Stimulated activated CD4-positive, alpha-beta T cell treated with anti-CD3 and anti-CD28 coated beads, TNF-alpha, amount 100 ng/mL, for 24 hours (primary cell): ENCODE measurements at places on chromosomes 7 and 10.

- no peak for DNase-seq
Measured at GRCh38 chr10:60703266-60704041, 74.8 kb upstream of the CDK1 start.

- DNase-seq: no peak
Measured at GRCh38 chr7:16999541-17000267, 117.9 kb upstream of the AGR3 start.

GRCh38 chr7:16954321-16954720, 72.5 kb upstream of the AGR3 start:
- DNase-seq: no peak

- no peak for DNase-seq
Measured at GRCh38 chr7:13035233-13035632, 347.8 kb downstream of the ARL4A start.

GRCh38 chr10:132162021-132162531, 24.7 kb upstream of the DPYSL4 start:
- no peak for DNase-seq

DNA sequence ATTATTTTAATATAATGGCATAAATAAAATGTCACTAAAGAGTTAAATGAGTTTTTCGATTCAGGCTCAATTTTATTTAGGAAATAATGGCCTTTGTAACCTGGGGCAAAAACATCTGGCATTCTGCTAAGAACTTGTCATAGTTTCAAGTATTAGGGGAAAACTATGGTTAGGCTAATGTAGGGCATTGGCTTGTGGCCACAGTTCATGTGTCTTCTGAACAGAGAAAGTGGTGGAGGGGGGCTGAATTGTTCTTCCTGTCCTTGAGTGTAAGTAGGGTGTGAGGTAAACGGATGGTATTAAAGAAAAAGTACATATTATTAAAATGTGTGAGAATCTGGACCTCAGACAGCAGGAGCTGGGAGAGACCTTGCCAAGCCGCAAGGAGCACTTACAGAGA, 69.1 kb upstream of the KLF14 start:
- no peak for DNase-seq

GRCh38 chr7:128941323-128941890, 3.7 kb downstream of the IRF5 start:
- DNase-seq: no peak

DNA sequence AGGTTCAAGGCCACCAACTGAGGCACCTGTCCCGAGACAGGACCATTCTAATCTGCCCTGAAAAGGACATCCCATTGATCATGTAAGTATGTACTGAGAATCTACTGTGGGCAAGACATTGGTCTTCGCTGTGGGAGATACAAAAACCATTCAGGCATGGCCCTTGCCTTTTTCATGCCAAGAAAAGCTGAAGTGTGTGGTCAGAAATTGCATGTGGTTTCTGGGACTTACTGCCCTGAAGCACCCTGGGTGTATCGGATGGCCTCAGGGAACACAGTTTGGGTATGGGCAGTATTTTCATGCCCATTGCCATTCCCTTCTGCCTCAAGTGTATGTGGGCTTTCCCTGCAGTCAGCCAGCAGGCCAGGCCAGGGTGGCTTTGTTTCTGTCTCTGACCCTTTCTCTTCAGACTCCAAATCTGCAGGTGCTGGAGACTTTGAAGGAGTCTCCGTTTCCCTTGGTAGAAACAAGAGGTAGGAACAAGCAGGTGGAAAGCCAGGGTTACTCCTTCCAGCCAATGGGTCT, 285.7 kb downstream of the ZEB1 start:
- no peak for DNase-seq
